ENCODE measurements at places on chromosomes 6 and 20.

DNA sequence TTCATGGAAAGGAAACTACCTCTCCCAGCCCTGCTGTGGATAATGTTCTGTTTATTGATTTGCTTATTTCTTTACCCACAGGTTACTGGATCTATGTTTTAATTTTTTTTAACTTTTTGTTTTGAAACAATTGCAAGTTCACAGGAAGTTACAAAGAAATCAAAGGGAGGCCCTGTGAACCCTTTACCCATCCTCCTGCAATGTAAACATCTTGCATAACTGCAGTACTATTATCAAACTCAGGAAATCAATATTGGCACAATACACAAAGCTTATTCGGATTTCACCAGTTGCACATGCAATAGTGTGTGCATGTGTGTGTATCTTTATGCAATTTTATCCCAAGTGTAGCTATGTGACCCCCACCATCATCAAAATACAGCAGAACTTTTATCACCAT, 398.0 kb downstream of the BTBD3 start:
- no peak for DNase-seq

DNA sequence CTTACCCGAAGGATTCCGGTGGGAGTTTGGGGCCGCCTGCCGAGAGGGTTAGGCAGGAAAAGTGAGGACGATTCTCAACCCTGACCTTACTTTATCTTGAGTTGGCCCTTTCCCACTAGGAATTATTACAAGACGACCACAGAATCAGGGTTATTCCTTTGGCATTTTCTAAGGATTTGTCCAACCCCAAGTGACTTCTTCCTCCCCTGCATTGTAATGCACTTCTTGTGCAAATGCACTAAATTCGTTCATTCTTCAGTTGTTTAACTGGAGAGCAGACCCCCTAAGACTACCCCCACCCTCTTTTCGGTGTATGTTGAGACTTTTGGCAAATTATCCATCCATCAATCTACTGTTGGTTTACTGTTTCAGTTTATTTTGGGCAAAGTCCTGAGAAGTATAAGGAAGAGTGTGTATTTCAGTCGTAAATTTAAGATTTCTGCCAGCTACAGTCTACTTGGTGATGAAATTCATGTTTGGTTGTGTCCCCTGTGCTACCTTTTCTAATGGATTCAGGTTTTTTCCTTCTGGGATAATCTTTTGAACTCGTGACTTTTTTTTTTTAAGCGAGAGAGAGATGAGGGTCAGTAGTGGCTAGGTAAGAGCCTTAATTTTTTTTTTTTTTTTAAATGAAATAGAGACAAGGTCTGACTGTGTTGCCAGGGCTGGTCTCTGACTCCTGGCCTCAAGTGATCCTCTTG, 611 bp upstream of the TMEM217 start:
- DNase-seq = no peak

DNA sequence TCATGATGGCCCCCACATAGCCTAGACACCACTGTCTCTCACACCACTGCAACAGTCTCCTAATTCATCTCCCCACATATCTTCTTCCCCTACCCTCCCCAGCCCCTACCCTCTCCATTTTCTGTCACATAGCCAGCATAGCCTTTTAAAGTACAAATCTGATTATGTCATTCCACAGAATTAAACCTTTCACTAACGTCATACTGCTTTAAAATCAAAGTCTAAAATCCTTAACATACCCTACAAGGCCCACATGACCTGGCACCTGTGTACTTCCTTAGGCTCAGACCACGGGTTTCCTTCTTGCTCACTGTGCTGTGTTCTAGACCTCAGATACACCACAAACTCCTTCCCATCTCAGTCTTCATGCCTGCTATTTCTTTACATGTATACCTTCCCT, 5.9 kb downstream of the OSTM1 start:
- DNase-seq = no peak

DNA sequence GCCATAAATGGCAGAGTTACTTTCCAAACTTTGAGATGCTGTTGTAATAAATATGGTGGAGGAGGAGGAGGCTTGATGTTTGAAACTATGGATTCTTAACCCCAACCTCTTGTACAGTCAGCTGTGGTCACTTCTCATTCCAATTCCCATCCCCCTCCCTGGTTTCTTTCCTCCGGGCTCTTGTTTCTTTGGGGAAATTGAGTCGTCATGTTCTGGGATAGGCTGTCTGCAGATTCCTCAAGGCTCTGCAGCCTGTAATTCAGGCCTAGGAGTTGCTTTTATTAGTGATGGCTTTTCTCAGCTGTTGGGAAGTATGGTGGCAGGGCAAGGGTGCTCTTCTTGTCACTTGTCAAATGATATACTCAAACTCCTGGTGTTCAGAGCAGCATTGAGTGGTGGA, 2.6 kb downstream of the PTK7 start:
- peak; percentile 53 for DNase-seq

DNA sequence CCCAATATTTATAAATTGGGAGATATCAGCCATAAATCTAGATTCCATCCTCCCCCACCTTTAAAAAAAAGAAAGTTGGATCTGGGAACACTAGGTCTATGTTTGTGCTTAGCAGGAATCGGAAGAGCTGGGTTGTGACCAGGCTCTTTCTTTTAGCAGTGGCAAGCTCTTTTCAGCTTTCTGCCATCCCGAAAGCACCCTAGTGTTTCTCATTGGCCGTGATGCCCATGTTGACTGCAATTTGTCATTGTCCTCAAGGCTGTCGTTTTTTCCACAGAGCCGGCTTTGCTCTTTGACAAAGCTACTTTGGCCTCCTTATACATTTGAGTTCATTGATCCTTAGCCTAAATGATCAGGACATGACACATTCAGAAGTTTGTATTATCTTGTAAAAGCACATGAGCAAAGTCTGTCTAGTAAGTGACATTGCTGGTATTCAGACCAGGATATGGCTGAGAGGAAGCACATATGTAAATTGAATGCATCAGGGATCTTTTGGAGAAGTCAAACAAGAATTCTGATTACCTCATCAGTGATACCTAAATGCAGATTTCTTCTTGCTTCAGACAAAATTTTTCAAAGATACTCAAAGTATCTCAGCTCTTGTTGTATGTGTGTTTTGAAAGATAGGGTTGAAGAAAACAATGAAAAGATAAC, 50.1 kb downstream of the CARMIL1 start:
- DNase-seq = no peak
